Kidney capillary endothelial cell (primary cell): ENCODE measurements at places on chromosomes 13 and 19.
A peak's percentile ranks its signal among the peaks of the same experiment; 100 is the strongest.

DNA sequence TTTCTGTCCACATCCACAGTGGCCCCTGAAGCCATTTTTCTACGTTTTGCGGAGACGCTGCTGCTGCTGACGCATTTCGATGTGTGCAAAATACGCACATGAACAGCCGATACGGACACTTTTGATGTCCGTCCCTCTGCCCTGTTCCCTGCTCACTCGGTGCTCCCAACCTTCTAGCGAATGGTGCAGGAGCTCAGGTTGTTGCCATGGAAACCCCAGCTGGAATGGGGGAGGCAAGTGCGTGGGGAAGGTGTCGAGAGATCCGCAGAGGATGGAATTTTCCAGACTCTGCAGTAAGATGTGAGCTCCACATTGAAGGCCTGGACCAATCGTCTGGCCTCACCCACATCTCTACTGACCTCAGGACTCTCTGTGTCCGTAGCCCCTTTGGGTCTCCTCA, 109.2 kb upstream of the USP29 start:
- no peak for DNase-seq

- DNase-seq, result no peak
Observed at GRCh38 chr19:33702606-33703437, 81.1 kb downstream of the CHST8 start.

- DNase-seq, result no peak
Observed at GRCh38 chr13:74530011-74530410, 395.8 kb upstream of the KLF12 start.

DNA sequence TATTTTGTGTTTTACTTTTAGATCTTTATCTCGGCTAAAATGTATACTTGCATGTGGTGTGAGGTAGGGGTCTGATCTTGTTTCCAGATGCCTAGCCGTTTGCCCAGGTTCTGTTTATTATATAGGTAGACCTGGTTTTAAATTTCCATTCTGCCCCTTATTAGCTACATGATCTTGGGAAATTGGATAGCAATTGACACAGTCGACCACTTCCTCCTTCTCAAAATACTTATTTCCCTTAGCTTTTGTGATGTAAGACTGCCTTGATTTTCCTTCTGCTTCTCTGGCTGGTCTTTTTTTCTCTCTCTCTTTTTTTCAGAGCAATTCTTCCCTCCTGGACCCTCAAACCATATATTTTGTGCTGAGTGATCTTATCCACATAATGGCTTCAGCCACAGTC, 3.0 kb upstream of the PGLYRP1 start:
- DNase-seq, result no peak

GRCh38 chr13:50948601-50949000, 39.0 kb downstream of the RNASEH2B start:
- DNase-seq, result no peak

DNA sequence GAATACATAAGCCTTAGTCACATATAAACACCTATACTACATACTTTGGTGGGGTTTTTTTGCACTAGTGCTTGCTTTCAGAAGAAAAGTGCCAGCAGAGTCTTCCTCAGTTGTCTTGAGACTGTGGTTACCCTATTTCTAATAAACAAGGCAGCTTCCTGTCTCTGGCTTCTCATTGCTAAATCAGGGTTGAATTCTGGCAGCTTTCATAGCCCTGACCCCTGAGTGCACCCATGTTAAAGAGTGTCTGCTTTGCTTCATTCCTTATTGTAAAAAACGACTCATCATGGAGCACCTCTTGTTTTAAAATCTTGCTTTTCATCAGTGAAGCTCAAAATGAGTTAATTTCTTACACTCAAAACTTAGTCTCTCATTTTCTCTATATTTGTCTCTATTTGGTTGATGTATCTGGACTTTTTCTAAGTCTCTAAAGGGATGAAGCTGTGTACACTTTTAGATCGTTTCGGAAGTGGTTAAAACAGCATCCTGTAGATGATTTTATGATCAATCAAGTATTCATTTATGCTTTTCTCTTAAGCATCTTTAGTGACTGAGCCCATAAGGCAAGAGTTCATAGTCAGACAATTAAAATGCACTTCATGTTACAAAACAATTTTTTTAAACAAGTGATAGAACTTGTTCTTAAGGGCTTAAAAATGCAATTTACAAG, 72.1 kb downstream of the KLF12 start:
- DNase-seq, result no peak

GRCh38 chr13:73306688-73307087, 247.9 kb downstream of the KLF5 start:
- no peak for DNase-seq

- DNase-seq, result no peak
Observed at GRCh38 chr19:51780270-51780669, 14.7 kb upstream of the FPR3 start.

DNA sequence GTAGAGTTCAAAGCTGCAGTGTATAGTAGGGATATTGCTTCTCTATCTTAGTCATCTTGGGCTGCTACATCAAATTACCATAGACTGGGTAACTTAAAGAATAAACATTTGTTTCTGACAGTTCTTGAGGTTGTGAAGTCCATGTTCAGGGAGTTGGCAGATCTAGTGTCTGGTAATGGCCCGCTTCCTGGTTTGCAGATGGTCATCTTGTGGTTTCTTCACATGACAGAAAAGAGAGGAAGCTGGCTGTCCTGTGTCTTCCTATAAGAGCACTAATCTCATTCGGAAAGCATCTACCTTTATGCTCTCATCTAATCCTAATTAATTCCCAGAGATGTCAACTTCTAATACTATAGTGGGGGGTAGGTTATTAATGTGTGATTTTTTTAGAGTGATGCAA, 6.2 kb downstream of the ZNF763 start:
- no peak for DNase-seq

GRCh38 chr13:60583911-60584753, 187.1 kb downstream of the TDRD3 start:
- DNase-seq, result no peak

DNA sequence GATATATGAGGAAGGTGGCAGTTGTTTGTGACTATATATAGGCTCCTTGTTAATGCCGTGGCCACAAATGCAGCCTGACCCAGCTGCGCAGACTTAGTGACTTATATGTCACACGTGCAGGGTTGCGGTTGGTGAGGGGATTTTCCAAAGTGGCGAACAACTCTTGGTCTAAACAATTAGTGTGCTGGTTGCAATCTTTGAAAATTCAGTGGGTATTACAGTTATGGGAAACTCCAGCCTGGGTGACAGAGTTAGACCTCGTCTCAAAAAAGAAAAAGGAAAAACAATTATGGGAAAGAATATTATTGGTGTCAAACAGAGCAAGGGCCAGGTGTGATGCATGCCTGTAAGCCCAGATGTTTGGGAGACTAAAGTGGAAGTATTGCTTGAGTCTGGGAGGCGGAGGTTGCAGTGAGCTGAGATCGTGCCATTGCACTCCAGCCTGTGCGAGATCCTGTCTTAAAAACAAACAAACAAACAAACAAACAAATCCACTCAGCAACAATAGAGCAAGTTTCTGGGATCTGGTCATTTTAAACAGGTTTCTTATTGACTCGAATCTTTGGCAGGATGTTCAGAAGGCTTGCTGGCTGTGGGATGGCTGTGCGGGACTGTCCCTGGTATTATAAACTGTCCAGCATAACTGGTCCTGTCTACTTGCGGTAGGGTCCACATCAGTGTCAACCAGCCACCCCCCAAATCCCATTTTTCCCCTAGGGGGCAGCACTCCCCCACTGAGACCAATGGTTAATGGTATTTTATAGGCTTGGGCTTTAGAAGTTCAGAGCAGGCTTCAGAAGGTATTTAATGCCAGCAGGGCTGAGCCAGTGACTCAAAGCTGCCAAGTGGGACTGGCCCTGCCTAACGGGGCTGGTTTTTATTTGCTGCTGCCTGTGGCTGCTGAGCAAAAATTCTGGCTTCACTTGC, 15.4 kb downstream of the RELB start:
- DNase-seq, result peak; percentile 49

- DNase-seq, result no peak
Observed at GRCh38 chr13:68066879-68067513, 836.9 kb upstream of the PCDH9 start.

GRCh38 chr13:37453246-37453645, 145.3 kb downstream of the POSTN start:
- DNase-seq, result no peak

- DNase-seq, result no peak
Observed at GRCh38 chr19:53461866-53462265, 5.7 kb upstream of the ZNF813 start.

- DNase-seq, result no peak
Observed at GRCh38 chr19:8473648-8474476, 28.6 kb downstream of the PRAM1 start.

DNA sequence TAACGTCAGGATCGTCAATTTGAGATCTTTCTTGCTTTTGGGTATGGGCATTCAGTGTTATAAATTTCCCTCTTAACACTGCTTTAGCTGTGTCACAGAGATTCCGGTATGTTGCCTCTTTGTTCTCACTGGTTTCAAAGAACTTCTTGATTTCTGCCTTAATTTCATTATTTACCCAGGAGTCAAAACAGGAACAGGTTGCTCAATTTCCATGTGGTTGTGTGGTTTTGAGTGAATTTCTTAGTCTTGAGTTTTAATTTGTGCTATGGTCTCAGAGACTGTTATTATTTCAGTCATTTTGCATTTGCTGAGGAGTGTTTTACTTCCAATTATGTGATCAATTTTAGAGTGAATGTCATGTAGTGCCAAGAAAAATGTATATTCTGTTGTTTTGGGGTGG, 153.1 kb downstream of the PCDH17 start:
- DNase-seq, result no peak
